ENCODE measurements at places on chromosomes 5 and 9.

GRCh38 chr5:530001-530955 is 6.0 kb upstream of the SLC9A3 start:
- no peak for DNase-seq

- DNase-seq: no peak
Observed at GRCh38 chr5:135944564-135944963, 10.2 kb downstream of the LECT2 start.

DNA sequence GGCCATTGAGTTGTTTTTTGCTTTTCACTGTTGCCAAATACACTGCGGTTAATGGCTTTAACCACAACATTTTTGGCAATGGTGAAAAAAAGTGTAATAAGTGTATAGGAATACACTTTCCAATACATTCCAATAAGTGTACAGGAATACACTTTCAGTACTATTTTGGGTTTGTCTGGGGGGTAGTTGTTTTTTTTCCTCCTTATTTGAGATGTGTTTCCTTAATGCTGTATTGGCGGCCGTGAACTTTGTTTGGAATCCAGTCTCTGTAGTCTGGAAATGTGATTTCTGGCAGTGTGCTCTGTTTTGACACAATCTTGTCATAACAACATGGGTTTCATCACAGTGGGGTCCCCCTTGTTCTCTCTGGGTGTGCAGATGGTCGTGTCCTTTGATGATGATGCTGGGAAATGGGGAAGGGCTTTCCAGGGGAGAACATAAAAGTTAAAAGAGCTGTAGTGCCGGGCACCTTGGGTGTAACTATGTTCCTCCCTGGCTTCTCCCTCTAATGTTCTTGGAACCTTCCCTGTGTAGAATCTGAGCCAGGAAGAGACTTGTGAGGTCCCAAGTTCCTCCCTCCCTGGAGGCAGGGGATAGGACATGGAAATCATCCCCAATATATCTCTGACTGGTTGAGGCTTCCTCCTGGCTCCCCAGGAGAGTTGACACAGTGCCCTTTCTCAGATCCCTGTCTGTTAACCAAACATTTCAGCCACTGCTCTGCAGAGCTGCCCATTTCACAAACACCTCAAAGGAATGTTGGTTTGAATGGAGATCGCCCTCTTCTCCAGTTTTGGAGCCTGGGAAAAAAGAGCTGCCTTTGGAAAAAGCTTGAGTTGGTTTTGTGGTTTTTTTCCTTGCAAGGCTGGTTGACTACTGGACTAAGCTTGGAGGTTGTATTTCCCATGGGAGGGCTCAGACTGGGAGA is 44.8 kb downstream of the RCL1 start:
- no peak for DNase-seq

GRCh38 chr9:84949971-84950370 is 280.4 kb downstream of the NTRK2 start:
- DNase-seq: no peak

All from NCI-H2029 treated with DMSO at 0.1 percent for 48 hours (cell line).